ENCODE measurements at places on chromosomes 3 and 15. TPM values are rescaled to one million over a fixed set of nuclear protein-coding genes. Genes with fewer than 3 reads are reported as not detected.
A peak's percentile ranks its signal among the peaks of the same experiment; 100 is the strongest.

DNA sequence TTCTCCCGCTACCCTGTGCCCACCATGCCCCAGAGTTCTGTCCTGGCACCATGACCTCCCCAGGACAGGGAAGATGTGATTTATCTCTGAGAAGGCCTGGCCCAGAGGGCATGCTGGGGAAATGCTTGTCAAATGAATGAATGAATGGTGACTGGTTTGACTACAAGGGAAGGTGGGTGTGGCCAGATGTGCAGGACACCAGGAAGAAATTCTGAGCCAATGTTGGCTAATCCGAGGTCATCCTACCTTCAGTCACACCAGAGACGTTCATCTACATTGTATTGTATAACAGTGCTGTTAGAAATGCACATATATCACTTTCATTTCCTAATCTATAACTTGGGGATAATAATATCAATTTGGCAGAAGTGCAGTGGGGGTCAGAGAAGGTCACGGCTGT lies 138.4 kb downstream of the FAM43A start:
- peaks cover 19% of the 10 kb centered on the region for H3K4me1 ChIP-seq
- peak overlapping the region; percentile 59 for H3K27ac ChIP-seq
- H3K4me3 ChIP-seq, result no peak overlapping the region
- peaks cover 15% of the 10 kb centered on the region for H3K27me3 ChIP-seq

Gene SNX33
- 39.8 TPM for total RNA-seq

- H3K27me3 ChIP-seq, result no peaks in the 10 kb centered on the region
- no peaks in the 10 kb centered on the region for H3K36me3 ChIP-seq
- peak; percentile 68 for DNase-seq
- peak overlapping the region; percentile 61 for H3K27ac ChIP-seq
- H3K4me1 ChIP-seq, result peaks cover 42% of the 10 kb centered on the region
- H3K4me3 ChIP-seq, result peak overlapping the region; percentile 0
These were observed 40.5 kb downstream of the FILIP1L start for GRCh38 chr3:100073714-100074307.

- H3K4me3 ChIP-seq, result no peak overlapping the region
- peak; percentile 69 for DNase-seq
- H3K4me1 ChIP-seq, result no peaks in the 10 kb centered on the region
- H3K36me3 ChIP-seq, result no peaks in the 10 kb centered on the region
- peaks cover 9% of the 10 kb centered on the region for H3K27me3 ChIP-seq
- no peak overlapping the region for H3K27ac ChIP-seq
These were observed 11.0 kb downstream of the SPTBN5 start for GRCh38 chr15:41882689-41883483.

GRCh38 chr3:141105828-141106628 lies 54.9 kb downstream of the SPSB4 start:
- no peak overlapping the region for H3K27ac ChIP-seq
- peak; percentile 92 for DNase-seq
- no peaks in the 10 kb centered on the region for H3K27me3 ChIP-seq
- H3K4me1 ChIP-seq, result no peaks in the 10 kb centered on the region
- H3K36me3 ChIP-seq, result no peaks in the 10 kb centered on the region
- H3K4me3 ChIP-seq, result no peak overlapping the region

Measured in osteoblast (primary cell).